ENCODE measurements at places on chromosomes 3 and 15. TPM values are rescaled to one million over a fixed set of nuclear protein-coding genes. Genes with fewer than 3 reads are reported as not detected.

DNA sequence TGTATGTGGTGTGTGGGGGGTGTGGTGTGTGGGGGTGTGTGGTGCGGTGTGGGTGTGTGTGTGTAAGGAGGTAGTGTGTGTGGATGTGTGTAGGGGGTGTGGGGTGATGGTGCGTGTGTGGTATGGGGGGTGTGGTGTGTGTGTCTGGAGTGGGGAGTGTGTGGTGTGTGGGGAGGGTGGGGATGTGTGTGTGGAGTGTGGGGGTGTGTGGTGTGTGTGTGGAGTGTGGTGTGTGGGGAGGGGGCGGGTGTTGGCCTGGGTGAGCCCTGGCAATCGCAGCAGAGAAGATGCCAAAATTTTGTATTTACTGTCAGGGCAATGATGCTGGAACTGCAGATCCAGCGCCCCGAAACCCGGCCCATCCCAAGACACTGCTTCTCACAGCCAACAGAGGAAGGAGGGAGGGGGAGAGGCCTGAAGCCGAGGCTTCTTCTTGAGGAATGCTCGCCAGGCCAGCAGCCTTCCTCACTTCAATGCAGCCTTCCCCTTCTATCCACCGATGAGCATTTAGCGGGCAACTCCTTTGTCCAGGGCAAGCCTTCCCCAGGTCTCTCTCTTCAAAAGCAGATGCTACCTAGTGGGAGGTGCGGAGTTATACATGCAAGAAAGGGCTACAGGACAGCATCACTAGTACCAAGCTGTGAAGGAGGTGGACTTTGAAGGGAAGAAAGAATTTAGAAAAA, 11.9 kb upstream of the SRP14 start:
- peak; percentile 75 for DNase-seq

DNA sequence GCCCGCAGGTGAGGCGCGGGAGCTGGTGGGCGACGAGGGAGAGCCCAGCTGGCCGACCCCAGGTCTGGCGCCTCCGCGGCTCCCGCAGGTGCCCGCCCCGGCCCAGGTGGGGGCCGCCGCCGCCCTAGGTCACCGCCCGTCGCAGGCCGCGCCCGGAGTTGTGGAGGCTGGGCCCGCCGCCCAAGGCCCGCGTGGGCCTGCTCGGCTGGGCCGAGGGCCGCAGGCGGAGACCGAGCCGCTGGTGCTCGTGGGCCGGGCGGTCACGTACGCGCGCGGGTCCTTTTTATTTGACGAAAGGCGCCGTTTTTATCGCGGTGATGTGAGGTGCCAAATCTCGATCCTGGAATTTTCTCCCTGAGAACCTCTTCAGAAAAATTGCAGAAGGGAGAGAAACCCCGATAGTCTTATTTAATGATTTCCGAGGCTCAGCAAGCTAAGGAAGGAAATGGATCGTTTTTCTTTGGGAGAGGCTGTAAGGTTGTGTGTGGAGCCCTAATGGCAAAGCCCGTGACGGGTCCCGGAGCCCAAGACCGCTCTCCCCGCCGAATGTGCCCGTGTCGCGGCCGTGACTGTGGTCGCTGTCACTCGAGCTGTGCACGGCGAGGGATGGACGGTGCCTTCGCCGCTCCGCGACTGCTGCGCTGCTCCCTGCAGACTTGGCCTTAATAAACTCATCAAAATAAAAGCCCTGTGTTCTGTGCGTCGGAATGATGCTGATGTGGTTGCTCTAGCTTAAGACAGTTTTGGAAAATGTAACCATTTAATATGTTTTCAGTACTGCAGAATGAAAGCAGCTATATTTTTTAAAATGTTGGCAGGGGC, 612 bp downstream of the APPL1 start:
- DNase-seq: peak; percentile 89

DNA sequence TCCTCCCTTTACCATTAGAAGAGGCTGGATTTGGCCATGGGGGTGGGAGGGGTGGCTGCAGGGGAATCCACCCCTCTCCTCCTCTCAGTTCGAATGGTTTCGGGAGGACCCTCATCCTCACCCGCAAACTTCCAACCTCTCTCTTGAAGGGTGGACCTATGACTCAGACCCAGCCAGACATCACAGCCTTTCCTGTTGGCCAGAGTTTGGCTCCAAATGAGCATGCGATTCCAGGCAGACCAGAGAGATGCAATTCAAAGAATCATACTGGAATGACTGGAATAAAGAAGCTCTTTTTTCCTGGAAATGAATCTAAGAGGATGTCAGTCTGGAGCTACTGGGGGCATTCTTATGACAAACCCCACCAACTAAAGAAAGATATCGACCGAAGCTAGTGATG, 516.7 kb upstream of the MDFIC2 start:
- peak; percentile 37 for DNase-seq

DNA sequence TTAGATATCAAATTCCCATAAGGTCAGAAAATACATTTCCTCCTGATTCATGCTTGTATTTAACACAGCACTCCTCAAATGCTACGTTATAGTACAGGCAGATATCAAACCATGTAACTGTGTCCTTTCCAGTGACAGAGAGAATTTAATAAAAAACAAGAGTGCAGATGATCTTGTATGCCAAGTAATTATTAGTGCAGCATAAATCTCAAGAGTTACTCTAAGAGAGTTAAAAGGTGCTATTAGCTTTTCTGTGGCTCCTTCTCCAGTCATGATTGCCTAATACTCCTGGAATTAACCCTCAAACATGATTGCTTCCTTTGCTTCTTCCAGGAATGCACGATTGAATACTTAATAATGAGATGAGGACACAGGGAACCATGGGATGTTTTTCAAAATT, 413.0 kb upstream of the DPH6 start:
- DNase-seq: peak; percentile 8

GRCh38 chr3:196115678-196116083, 33.8 kb upstream of the TFRC start:
- DNase-seq: no peak

GRCh38 chr15:65375871-65376607, 1.8 kb downstream of the IGDCC3 start:
- DNase-seq: no peak

DNA sequence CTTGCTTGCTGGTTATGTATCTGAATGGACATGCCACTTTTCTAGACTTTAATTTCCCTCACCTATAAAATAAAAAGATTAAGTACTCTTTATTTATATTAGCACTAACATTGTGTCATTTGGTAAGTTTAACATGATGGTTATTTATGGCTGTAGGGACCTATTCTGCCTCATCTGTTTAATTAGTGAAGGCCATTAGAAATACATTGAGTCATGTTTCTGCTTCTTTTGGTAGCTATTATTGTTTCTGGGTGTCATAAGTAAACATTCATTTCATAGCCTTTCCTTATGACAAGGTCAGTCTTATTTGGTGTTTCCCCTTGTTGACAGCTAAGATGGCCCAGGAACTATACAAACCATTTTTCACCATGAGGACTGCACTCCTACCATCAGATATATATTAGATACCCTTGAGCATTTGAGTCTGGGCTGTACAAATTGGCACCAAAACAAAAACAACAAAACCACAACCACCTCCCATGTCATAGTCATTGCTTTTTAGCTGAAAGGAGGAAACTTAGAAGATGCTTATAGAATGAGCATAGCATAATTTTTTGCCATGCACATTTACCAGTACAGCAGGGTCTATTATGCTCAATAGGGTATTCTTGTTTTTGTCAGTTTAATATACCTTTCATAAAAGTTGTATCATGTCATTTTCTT, 39.3 kb downstream of the SRP14 start:
- no peak for DNase-seq

Gene TGFBR2
- 49.3 TPM for polyA plus RNA-seq

Gene CLDN1
- polyA plus RNA-seq: 4.4 TPM

GRCh38 chr15:93235926-93236780, 147.1 kb upstream of the RGMA start:
- DNase-seq: peak; percentile 75

GRCh38 chr3:9211155-9211950, 38.1 kb downstream of the SRGAP3 start:
- DNase-seq: peak; percentile 75

Gene TERC
- polyA plus RNA-seq: not detected

GRCh38 chr3:50539356-50540286, 27.9 kb downstream of the C3orf18 start:
- no peak for DNase-seq

Gene SNAP23
- polyA plus RNA-seq: 50.9 TPM

Gene DYNLT2B
- 9.6 TPM for polyA plus RNA-seq

DNA sequence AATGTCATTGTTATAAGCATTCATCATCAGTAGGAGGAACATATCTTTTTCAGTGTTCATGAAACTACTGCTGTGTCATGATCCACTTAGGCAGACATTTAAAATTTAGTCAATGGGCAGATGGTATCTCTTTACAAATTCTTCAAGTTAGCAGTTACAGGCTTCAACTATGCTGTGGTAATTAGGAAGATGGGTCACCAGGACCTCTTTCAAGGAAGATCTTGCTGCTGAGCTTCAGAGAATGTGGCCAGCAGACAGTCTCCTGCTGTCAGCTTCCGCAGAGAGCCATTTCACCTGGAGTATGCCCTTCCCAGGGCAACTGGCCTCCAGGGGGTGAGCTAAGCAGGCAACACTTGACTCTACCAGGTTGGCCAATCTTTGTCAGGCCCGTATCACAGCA, 19.4 kb downstream of the IFT57 start:
- no peak for DNase-seq

Gene ITGA11
- polyA plus RNA-seq: 6.4 TPM

- DNase-seq: peak; percentile 77
These were observed 1.1 kb upstream of the MUSTN1 start for GRCh38 chr3:52835766-52836470.

Gene TYRO3
- 25.5 TPM for polyA plus RNA-seq

GRCh38 chr15:69520067-69520466, 67.4 kb downstream of the RPLP1 start:
- DNase-seq: no peak

DNA sequence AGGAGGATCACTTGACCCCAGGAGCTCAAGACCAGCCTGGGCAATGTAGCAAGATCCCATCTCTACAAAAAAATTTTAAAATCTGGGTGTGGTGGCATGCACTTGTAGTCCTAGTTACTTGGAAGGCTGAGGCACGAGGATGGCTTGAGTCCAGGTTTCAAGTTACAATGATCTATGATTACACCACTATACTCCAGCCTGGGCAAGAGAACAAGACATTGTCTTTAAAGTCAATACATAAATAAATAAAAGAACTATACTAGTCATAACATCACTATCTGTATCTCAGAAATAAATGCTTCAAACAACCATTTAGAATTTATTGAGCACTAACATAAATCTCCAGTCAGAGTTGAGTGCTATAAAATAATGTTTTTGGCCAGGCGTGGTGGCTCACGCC, 8.5 kb upstream of the PHLDB2 start:
- DNase-seq: no peak

Gene RBM15B
- 25.9 TPM for polyA plus RNA-seq

Gene SGO1
- polyA plus RNA-seq: 5.3 TPM

DNA sequence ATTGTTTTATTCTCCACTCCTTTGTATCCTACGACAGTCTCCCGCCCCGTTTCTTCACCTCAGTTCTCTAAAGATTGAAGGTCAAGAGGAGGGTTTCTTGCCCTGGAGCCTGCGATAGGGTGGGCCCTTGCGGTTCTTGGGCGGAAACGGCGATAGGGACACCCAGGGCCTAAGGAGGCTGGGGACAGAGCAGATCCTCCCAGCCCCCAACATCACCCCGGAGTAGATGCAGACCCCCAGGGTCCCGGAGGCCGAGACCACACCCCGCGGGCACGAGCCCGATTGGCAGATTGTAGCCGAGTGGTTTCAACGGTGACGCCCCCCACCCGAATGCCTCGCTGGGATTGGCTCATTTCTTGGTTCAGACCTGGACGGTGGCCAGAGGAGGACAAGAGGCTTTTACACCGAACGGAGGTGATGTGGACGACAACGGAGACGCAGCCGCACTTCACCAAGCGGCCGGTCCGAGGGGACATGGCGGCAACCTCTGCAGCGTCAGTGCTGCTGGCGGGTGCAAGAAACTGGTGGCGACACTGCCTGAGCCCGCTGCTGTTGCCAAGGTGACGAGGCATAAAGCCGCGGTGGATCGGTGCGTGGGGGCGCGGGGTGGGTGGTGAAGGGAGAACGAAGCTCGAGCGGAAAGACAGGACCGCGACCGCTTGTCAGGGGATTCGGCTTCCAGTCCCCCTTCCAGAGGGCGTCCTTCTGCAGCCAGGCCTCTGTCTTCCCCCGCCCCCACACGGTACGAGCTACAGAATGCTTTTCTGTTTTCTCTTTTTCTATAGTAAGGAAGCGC, 19.0 kb upstream of the MCF2L2 start:
- peak; percentile 93 for DNase-seq

Gene MITF
- polyA plus RNA-seq: 7.4 TPM

GRCh38 chr3:48897460-48898376, 964 bp downstream of the SLC25A20 start:
- DNase-seq: peak; percentile 4

- DNase-seq: no peak
These were observed 2.7 kb downstream of the ZMAT3 start for GRCh38 chr3:179068779-179069530.

GRCh38 chr3:46408853-46409252, 1.8 kb downstream of the CCRL2 start:
- DNase-seq: no peak

Measured in muscle of leg (tissue), 16 donors.